Gastrocnemius medialis (tissue), 4 donors: ENCODE measurements at places on chromosomes 2 and 18. TPM values are rescaled to one million over a fixed set of nuclear protein-coding genes. Genes with fewer than 3 reads are reported as not detected.

DNA sequence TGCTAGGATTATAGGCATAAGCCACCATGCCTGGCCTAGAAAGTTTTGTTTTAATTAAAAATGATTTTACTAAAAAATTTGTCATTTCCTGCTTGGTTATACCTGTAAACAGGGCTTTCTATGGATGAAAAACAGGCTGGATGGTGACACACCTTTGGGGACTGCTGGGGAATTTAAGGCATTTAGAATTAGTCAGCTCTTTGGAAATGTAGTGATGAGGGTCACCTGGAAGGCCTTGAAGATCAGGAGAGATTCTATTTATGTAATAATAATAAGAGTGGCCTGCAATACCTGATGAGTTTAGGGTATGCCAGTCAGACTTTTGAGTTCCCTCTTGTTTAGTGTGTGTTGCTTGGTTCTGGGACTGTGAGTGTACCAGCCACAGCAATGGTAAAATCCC, 51.1 kb downstream of the RALBP1 start:
- no peaks in the 10 kb centered on the region for H3K27me3 ChIP-seq
- H3K4me1 ChIP-seq, result no peaks in the 10 kb centered on the region
- no peak overlapping the region for H3K4me3 ChIP-seq
- DNase-seq, result no peak
- H3K27ac ChIP-seq, result no peak overlapping the region

Gene CDK15
- 0.11 TPM for total RNA-seq

- H3K4me1 ChIP-seq, result no peaks in the 10 kb centered on the region
- no peak for DNase-seq
- H3K27ac ChIP-seq, result no peak overlapping the region
- H3K4me3 ChIP-seq, result no peak overlapping the region
- no peaks in the 10 kb centered on the region for H3K27me3 ChIP-seq
These were observed 483.8 kb downstream of the TDRD15 start for GRCh38 chr2:21607572-21607971.

GRCh38 chr2:128734521-128735295, 416.0 kb upstream of the HS6ST1 start:
- DNase-seq, result no peak
- no peak overlapping the region for H3K27ac ChIP-seq
- H3K36me3 ChIP-seq, result no peaks in the 10 kb centered on the region
- peaks cover 8% of the 10 kb centered on the region for H3K4me1 ChIP-seq

GRCh38 chr18:9739516-9739915, 31.4 kb downstream of the RAB31 start:
- no peak overlapping the region for H3K27ac ChIP-seq
- H3K4me3 ChIP-seq, result no peak overlapping the region
- no peaks in the 10 kb centered on the region for H3K27me3 ChIP-seq

DNA sequence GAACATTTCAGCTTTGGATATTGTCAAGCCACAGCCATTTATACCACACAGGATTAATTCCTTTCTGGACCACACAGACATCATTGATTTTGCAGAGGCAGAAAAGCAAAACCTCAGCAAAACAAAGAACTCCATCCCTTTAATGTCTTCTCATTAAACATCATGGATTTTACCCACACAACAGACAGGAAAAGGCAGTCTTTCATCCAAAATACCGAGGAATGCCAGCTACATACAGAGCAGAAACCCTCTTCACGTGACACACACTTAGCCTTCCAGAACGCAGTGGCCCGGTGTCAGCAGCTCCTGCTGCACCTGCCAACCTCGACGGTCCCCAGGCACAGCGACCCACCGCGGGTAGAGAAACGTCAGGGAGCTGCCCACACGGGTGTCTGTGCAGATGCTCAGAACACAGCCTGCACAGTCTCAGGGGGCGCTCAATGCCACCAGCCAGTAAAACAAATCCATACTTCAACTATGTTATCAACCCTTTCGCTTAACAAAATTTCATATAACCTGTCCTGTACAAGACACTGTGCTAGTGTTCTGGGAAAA, 304.5 kb downstream of the EIPR1 start:
- no peak overlapping the region for H3K4me3 ChIP-seq
- H3K27me3 ChIP-seq, result no peaks in the 10 kb centered on the region
- H3K36me3 ChIP-seq, result no peaks in the 10 kb centered on the region
- DNase-seq, result no peak
- no peaks in the 10 kb centered on the region for H3K4me1 ChIP-seq

Gene CAPN14
- not detected for total RNA-seq

DNA sequence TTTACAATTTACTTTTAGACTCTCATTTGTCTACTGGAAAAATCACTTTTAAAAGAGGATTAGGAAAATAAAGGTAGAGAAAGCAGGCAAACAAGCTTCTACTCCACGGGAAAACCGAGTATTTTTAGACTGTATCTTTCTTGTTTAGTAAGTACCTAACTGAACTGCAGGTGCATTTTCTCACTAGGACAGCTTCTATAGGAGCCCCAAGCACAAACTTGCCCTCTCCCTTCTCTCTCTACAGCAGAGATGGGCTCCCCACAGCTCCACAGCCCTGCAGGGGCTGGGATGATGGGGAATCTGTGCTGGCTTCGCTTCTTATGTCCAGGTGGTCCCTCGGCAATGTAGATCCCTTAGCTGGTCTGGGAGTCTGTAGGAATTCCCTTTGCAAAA, 16.2 kb downstream of the PSTPIP2 start:
- no peak overlapping the region for H3K27ac ChIP-seq
- H3K4me1 ChIP-seq, result peaks cover 43% of the 10 kb centered on the region
- no peak for DNase-seq
- no peak overlapping the region for H3K4me3 ChIP-seq
- no peaks in the 10 kb centered on the region for H3K36me3 ChIP-seq

Gene UNC80
- not detected for total RNA-seq
